ENCODE measurements at places on chromosomes 11 and 22.

GRCh38 chr11:9330387-9331384, 16.3 kb upstream of the TMEM41B start:
- DNase-seq = no peak

GRCh38 chr11:57343825-57344224, 5.7 kb downstream of the P2RX3 start:
- no peak for DNase-seq

GRCh38 chr22:46072981-46073682, 77.2 kb upstream of the PPARA start:
- no peak for DNase-seq

DNA sequence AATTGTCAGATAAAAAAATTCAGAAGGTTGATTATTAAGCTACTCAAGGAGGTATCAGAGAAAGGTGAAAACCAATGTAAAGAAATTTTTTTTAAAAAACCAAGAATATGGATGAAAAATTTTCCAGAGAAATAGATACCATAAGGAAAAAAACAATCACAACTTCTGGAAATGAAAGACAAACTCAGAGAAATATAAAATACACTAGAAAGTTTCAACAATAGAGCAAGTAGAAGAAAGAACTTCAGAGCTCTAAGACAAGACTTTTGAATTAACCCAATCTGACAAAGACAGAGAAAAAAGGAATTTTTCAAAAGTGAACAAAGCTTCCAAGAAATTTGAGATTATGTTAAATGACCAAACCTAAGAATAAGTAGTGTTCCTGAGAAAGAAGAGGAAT, 62.9 kb upstream of the TEAD1 start:
- no peak for DNase-seq

GRCh38 chr11:44936951-44937543, 13.6 kb downstream of the TP53I11 start:
- DNase-seq = no peak

GRCh38 chr11:61679296-61679695, 895 bp upstream of the DAGLA start:
- DNase-seq = no peak

DNA sequence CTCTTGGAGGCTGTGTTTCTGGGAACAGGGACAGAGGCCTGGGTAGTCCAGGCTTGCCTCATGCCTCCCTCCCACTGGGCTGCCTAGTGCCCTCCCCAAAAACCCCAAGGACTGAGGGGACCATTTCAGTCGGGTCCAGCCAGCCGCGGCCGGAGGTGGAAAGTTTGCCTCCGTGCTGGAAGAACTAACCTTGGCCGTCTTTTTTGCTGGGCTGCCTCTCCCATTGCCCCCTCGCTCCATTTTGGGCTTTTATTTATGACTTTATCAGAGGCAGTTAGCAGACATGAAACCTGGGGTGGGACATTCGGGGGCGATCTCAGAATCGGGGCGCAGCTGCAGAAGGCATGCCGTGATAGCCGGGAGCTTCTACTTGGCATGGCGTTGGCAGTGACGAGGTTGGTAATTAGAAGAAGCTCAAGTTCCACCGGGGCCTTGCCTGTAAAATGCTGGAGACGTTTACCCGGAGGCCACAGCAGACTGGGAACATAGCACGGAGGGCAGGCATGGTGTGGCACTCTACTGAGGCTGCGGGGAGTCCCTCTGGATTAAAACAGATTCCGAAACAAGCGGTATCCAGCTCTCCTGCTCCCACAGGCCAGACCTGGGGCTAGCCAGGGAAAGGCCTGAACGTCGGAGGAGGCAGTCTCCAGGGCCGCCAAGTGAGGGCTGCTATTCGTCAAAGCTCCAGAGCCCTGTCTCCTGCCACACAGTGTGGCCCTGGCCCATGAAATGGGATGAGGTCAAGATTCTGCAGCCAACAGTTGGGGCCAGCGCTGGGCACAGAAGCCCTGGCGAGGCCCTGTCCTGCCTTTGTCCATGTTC, 76.4 kb upstream of the PPARA start:
- no peak for DNase-seq

- DNase-seq = no peak
Measured at GRCh38 chr22:39719559-39720450, 149.3 kb downstream of the CACNA1I start.

GRCh38 chr11:35376613-35377012, 42.7 kb downstream of the SLC1A2 start:
- DNase-seq = no peak

DNA sequence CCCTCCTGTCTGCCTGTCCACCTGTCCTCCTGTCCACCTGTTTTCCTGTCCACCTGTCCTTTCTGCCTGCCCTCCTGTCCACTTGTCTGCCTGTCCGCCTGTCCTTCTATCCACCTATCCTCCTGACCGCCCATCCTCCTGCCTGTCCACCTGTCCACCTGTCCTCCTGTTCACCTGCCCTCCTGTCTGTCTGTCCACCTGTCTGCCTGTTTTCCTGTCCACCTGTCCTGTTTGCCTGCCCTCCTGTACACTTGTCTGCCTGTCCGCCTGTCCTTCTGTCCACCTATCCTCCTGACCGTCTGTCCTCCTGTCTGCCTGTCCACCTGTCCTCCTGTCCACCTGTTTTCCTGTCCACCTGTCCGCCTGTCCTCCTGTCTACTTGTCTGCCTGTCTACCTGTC, 682.8 kb downstream of the TBC1D22A start:
- no peak for DNase-seq

DNA sequence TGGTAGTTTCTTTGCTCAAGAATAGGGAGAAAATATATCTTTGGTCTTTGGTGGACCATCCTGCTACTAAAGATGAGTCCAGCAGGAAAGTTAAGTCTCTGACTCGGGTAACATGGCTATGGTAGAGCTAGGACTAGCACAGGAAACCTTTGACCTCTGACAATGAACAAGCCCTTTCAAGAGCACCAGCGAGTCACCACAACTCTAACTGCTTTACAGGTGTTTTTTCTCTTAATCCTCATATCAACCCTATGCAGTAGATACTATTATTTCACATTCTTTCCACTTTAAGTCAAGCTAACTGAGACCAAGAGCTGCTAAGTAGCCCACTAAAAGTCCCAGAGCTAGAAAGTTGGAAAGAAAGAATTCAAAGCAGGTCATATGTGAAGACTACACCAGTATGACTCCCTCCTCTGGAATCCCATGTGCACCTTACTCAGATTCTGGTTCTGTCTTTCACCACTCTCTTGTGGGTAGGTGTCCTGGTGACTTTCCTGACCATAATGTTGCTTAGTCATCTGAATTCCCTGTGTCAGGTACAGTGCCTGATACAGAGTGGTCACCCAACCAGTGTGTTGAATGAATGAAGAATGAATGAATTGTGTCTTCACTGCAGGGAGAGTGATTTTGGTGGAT, 53.8 kb upstream of the ME3 start:
- DNase-seq = no peak

DNA sequence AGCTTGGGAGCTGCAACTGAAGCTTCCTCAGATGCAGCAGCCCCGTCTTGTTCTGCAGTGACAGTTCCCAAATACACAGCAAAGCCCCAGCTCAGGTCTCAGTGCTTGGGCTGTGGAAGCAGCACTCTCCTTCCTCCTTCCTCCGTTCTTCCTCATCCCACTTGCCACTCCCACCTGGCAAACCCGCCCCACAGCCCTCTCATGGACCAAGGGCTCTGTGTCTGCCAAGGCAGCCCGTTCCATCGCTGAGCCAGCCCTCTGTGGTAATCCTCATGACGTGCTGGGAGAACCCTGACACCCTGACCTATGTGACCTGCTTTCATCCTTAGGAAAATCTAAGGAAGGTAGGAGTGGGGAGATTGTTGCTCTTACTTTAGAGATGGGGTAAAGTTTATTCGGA, 157.0 kb downstream of the DSCAML1 start:
- DNase-seq = no peak

GRCh38 chr11:21323617-21324016, 654.2 kb downstream of the NELL1 start:
- DNase-seq = no peak

DNA sequence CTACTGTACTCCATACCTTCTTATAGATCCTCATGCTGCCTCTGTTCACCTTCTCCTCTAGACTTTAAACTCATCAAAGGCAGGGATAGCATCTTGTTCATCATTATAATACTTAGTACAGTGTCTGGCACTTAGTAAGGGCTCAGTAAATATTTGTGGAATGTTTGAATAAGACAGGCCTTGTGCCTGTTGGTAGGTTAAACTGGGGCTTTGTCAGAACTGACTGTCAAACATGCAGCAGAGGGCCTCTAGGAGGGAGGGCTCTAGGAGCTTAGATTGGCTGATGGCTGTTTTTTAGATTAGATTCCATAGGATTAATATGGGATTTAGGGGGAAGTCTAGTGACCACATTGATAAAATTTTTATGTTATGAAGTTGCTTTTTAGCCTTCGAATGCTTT, 70.8 kb downstream of the RNF169 start:
- DNase-seq = no peak

DNA sequence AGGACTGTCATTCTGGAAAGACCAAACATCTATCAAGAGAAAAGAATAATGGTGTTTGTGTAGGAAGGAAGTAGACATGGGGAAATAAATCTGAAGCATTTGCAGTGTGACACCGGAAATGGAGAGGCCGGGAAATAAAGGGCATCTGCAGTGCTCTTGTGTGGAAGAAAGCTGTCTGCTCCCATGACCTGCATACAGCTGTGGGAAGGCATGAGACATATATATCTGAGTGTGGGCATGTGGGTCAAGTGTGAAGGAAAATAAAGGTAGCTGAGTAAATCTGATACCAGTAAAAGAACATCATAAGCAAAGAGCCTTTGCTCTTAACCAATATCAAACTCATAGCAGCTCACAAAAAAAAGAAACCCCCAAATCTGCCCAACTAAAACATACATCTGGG, 72.1 kb upstream of the OR5AK2 start:
- no peak for DNase-seq

DNA sequence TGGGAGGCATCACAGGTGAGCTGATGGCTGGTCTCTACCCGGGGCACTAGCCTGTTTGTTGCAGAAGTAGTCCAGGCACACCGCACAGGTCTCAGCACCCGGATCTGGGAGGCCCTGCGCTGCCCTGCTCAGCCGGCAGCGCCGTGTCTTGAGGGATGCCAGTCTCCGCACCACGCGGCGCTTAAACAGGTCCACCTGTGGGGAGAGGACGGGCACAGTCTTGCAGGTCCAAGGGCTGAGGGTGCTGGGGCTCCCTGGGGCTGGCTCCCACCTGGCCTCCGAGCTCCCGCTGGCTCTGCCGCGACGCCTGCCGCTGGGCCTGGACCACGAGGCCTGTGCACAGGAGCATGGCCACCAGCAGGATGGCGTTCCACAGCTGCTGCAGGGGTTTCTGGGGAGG, 7.2 kb downstream of the RNF215 start:
- no peak for DNase-seq

GRCh38 chr11:6387811-6388599, 2.3 kb upstream of the SMPD1 start:
- DNase-seq = no peak

DNA sequence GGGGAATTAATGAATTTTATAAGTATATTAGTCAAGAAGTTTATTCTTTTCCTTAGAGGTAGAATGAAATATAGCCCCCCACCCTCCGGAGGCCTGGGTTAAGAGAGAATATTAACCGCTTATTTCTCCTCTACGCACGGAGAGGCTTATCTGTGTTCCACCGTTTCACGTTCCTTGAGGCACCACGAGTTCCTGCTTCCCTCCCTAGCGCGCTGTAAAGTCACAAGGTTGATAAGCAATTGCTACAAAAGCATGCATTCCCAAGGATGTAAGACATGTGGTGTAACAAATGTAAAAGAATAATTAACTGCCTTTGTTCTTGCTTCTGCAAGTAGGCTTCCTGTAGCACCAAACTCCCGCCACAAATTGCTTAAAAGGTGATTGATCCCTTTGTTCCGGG, 1.5 kb upstream of the ANKRD42 start:
- no peak for DNase-seq

- no peak for DNase-seq
Measured at GRCh38 chr11:17578958-17579357, 31.9 kb downstream of the OTOG start.

GRCh38 chr11:65781962-65782815, 1.4 kb upstream of the AP5B1 start:
- DNase-seq = no peak

DNA sequence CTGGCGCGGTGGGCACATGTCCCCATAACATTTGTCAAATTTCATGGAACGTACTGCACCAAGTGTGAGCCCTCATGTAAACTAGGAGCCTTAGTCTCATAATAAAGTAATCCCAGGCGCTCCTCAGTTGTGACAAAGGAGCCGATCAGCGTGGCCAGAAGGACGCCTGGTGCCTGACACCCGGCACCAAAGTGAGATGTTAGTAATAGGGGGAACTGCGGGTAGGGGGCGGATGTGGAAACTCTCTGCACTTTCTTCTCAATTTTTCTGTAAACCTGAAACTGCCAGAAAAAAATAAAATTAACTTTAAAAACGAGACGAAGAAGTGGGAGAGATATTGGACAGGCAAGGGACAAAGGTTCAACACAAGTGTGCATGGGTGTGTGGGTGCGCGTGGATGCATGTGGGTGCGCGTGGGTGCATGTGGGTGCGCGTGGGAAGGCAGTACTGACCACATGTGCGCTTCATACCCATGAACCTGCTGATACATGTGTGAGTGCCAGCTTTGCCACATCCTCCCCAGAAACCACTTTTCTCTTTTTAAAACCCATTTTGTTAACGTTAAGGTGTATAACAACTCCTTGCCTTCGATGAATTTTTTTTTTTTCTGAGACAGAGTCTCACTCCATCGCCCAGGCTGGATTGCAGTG, 55.4 kb upstream of the LINC01488 start:
- peak; percentile 30 for DNase-seq

DNA sequence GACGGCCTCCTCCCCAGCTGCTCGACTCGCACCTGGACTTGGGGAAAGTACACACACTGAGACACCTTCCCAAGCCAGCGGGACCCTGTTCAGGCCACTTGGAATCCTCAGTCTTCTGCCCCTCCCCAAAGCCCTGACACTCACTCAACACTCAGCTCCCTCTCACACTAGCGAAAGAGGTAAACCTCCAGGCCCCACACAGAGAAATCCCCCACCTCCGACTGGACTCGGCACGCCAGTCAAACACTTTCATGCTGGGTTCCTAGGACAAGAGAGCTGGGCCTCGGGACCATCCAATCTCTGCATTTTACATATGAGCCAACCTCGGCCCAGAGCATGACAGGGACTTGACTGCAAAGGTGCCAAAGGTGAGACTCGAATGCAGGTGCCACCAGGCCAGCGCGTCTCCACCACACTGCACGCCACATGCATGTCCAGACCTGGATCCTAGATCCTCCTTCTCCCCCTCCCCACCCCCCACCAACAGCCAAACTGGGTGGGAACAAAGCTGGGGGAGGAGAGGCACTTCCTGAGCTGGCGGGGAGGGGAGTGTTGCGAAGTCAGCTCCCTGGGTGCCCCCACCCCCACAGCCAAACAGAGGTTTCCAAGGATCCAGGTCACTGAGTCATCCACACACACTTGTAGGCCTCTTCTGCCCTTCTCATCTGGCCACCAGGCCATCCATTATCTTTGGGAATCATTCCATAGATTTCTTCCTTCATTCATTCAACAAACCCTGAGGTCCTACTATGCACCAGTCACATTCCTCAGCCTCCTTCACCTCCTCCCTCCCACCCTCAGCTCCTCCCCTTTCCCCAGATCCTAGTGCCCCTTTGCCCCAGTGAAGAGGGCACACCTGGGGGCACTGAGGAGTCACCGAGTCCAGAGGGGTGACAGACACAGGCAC, 10.7 kb upstream of the CD5 start:
- peak; percentile 77 for DNase-seq

- DNase-seq = no peak
Measured at GRCh38 chr11:65604258-65604657, 8.7 kb upstream of the KCNK7 start.

GRCh38 chr11:28743061-28743550, 634.9 kb downstream of the METTL15 start:
- DNase-seq = no peak
